ENCODE measurements at places on chromosomes 4 and X.

DNA sequence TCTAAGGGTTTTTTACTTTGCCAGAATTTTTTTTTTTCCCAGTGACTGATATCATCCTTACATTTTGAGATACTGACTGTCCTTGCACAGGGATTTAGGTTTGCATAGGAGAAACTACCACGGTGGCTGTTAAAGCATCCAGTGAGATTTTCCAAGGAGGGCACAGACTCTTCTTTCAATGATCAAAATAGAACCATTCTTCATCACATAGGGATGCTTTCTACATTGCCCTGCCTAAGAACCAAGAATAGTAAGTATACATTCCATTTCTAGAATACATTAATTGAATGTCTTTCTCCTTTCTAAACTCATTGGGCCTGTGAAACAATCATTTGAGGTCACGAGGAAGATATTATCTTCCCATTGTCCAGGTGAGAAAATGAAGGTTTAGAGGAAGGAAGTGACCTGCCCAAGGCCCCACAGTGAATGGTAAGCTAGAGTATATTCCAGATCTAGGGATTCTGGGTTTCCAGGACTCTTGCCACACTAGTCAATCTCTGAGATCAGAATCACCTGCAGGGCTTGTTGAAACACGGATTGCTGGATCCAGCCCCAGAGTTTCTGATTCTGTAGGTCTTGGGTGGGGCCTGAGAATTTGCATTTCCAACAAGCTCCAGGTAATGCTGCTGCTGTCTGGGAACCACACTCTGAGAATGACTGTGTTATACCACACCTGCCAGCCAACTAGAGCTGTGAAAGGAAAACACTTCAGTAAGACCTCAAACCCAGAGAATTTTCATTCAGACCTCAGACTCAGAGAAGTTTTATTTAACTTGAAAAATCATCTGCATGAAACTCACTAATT lies 17.7 kb upstream of the TMEM154 start:
- DNase-seq = no peak

GRCh38 chr4:139011225-139011950 lies 4.2 kb upstream of the NOCT start:
- no peak for DNase-seq

- DNase-seq = no peak
Observed at GRCh38 chr4:173269280-173269679, 64.9 kb downstream of the HMGB2 start.

GRCh38 chr4:3372933-3373465 lies 68.8 kb upstream of the HGFAC start:
- DNase-seq = no peak

DNA sequence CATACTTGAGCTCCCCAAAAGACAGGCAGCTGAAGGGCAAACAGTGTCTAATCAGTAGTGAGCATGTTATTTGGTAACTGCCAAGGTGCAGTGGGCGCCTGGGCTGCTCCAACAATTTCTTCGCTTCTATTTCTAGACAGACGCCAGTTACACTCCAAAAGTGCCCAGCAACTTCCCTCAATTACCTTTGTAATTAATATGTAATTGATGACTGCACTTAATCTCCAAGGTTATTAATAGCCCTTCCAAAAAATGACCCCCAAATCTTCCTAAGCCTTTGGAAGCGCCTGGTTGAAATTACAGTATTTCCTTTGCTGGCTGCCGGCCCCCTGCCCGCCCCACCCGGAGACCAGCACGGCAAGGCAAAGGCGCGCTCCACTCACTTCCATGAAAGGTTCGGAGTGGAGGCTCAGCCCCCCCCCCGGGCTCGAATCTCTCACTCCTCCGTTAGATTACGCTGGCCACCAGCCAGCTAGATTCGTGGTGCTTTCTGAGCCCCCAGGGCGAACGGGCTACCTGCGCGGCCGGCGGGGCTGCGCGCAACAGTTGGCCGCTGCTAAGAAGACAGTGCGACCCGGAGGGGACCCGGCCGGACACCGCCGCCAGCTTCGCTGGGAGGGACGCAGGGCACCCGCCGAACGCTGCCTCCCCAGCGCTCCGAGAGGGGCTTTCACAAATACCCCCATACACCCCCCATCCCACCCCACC lies 1.9 kb downstream of the GPC4 start:
- no peak for DNase-seq

- DNase-seq = no peak
Observed at GRCh38 chrX:17185431-17185830, 189.6 kb upstream of the NHS start.

GRCh38 chr4:187171706-187172339 lies 448.2 kb upstream of the FAT1 start:
- no peak for DNase-seq

GRCh38 chrX:132266583-132267355 lies 47.5 kb upstream of the RAP2C start:
- no peak for DNase-seq

GRCh38 chrX:71454222-71454621 lies 78.7 kb upstream of the OGT start:
- DNase-seq = peak; percentile 22

GRCh38 chr4:173526027-173526482 lies 4.0 kb downstream of the HAND2 start:
- no peak for DNase-seq

DNA sequence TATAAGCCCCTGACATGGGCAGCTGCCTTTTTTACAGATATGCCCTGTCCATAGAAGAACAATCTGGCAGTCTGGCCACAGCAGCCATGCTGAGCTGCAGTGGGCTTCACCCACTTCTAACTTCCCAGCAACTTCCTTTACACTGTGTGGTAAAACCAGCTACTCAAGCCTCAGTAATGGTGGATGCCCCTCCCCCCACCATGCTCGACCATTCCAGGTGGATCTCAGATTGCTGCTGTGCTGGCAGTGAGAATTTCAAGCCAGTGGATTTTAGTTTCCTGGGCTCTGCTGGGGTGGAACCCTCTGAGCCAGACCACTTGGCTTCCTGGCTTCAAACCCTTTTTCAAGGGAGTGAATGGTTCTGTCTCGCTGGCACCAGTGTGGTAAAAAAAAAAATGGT lies 355.9 kb upstream of the EDA2R start:
- DNase-seq = no peak

GRCh38 chrX:133640161-133641015 lies 225.1 kb upstream of the GPC4 start:
- no peak for DNase-seq

DNA sequence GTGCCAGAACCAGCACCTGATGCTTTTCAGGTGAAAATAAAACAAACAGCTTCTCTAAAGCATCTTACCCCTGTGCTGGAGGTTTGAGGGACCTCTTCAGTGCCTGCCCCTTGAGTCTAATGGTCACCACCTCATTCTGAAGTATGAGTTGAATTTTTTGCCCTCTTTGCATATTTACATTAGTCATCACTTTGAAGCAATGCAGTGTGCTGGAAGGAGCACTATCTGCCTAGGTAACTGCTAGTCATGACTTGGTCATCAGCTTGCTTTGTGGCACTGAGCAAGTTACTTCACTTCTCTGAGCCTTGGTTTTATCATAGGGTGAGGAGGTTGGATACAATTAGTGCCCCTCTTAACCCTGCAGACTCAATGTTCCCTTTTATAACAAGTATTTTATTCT lies 44.9 kb downstream of the SPATA18 start:
- peak; percentile 20 for DNase-seq

DNA sequence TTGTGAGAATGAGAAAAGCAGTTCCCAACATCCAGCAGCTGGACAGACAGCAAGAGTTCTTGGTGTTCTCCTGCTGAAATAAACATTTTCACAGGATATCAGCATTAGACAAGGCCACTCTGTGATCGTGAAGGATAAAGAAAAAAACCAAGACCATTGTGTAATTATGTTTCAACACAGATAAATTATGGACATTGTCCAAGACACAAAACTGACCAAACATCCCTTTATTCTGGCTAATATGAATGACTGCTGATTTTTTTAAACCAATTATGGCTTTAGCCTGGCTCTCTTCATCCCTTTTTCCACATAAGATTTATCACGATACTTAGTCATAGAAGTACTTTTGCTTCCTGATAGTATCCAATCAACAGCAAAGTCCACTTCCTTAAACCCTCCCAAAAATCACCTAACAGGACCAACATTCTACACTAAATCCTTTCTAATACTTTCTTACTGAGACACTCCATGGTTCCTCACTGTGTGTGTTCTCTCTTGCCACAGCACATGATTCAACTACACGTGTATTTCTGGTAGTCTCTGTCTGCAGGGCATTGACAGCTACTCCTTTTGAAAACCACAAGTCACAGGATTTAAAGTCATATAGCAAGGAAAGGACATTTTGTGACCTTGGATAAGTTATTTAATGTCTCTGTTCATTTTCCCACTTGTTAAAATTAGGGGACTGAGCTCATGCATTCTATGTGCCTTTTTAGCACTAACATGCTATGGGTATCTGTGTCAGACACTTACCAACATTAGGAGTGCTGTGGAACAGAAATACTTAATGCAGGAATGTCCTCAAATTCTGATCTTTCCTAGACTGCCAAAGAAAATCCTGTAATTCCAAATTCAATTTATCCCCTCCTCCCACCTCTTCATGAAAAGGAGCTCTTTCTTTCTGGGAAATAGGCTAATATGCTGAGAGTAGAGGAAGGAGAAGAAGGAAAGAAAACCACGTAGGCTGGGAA lies 137.2 kb upstream of the PGRMC2 start:
- peak; percentile 35 for DNase-seq

DNA sequence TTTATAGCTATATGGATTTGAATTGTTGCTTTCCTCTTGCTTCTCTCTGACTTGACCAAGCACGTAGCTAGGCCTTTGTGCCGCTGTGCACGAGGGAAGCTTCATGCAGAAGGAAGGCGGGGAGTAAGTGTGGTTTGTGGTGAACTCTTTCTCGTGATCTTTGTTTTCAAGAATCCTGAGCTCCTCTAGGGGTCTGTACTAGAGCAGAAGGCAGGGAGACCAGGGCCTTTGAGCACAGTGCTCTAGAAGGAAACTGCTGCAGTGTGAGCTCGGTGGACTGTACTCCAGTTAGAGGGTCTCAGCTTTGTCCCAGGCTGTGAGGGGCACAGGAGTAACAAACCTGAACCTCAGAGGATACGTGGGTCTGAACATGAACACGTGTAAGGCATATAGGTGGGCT lies 49.0 kb downstream of the AGA start:
- DNase-seq = no peak

DNA sequence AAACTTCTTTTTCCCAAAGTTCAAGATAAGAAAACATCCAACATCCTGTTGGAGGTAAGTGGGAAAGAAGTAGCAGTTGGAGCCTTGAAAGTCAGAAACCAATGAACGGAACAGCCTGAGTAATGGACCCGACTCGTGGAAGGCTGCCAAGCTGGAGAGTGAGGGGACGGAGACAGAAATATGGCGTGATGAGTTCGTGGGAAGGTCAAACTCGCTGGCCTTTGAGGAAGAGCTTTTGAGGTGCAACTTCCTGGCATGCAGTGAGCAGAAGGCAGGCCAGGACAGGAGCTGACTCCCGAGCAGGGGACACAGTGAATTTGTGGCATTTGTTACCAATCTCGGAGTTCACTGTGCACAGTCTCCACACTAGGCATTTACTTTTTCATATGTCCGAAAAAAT lies 1.0 kb upstream of the TRIML1 start:
- DNase-seq = peak; percentile 9

DNA sequence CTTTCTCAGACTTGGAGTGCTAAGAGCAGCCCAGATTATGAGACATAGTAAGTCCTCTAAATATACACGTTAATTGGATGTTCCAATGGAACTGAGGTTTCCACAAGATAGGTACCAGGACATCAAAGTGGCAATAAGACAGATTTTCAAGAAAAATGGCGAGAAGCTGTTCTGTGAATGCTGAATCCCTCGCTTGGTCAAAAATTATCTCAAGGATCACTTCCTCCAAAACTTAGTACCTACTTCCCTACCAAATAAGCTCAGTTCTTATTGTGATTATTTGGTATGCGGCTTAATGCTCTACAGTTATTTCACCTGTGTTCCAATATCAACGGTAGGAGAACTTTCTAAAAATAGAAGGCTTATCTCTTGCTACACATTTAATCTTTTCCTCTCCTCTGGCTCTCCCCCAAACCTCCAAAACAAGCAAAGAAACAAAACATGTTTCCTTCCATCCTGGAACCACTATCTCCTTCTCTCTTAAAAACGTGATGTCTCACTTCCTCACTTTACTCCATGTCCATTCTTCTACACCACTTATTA lies 14.7 kb downstream of the PDGFC start:
- DNase-seq = no peak

- DNase-seq = peak; percentile 79
Observed at GRCh38 chrX:154735695-154736393, 15.0 kb downstream of the GAB3 start.

DNA sequence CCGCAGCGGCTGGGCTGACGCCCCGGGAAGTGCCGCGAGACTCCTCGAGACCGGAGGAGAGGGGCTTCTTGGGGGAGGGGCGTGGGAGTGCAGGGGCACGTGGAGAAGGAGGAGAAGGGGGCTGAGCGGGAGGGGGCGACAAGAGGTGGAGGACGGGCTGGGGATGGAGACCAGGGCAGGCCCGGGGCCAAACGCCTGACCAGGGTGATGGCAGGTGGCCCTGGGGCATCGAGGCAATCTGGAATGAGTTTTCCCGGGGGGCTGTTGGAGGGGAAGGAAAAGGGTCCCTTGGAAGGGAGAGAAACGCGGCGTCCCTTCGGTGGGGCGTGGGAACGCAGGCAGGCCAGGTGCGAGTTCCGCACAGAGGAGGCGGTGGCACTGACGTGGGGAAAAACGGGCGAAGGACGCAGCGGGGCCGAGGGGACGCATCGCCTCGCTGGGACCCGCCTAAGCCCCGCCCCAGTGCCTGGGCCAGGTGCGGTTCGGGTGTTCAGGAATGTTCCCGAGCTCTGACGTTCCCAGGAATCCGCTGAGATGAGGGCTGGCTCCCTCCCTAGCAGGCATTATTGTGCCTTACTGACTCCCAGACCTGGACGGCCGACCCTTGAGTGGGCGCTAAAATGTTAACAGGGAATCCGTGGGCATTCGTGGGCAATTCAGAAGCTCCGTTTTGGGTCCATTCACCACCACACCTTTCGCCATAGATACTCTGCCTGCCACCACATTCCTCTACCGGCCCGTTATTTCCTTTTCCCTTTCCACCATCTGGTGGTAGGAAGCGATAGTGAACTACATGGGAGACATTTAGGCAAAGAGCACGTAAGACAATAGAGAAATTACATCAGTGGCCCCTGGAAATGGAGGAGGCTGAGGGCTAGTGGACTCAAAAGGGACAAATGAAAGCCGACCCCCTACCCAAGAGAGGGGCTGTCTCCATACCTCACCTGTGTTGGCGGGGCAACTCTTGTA lies 795 bp upstream of the SH3KBP1 start:
- peak; percentile 82 for DNase-seq

- DNase-seq = no peak
Observed at GRCh38 chrX:19789782-19790181, 97.6 kb downstream of the SH3KBP1 start.

- DNase-seq = no peak
Observed at GRCh38 chr4:31068257-31069075, 348.3 kb downstream of the PCDH7 start.

DNA sequence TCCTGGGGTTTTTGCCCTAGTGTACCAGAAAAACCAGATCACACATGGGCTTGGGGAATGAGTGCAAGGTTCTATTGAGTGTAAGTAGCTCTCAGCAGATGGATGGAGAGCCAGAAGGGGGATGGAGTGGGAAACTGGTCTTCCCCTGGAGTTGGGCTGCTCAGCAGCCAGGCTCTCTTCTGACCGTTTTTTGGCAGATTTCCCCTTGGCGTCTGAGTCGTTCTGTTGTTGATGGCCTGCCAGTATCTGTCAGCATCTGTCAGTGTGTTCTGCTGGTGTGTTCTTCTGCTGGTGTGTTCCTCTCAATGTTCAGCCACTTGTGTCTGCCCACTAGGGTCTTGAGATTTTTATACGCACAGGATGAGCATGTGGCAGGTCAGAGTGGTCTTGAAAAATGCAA lies 633.9 kb upstream of the CPEB2 start:
- DNase-seq = no peak

- no peak for DNase-seq
Observed at GRCh38 chr4:189304809-189305208, 635.9 kb upstream of the FRG1 start.
